CD4-positive, CD25-positive, alpha-beta regulatory T cell (primary cell): ENCODE measurements at places on chromosomes 2 and 18. TPM values are rescaled to one million over a fixed set of nuclear protein-coding genes. Genes with fewer than 3 reads are reported as not detected.

DNA sequence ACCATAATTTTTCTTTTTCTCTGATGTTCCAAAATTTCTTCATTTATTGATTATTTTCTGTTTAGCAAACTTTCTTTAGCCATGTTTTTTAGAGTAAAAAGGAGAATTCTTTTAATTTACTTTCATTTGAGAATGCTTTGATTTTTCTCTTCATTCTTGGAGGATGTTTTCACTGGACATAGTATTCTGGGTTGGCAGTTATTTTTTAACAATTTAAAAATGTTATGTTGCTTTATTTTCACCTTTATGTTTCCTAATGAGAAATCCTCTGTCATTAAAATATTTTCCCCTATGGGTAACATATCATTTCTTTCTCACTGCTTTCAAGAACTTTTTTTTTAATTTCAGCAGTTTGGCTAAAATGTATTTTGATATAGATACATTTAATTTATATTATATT is 631.4 kb upstream of the CDH2 start:
- no peak overlapping the region for H3K27ac ChIP-seq
- no peaks in the 10 kb centered on the region for H3K36me3 ChIP-seq
- H3K4me1 ChIP-seq: no peaks in the 10 kb centered on the region
- no peaks in the 10 kb centered on the region for H3K27me3 ChIP-seq

DNA sequence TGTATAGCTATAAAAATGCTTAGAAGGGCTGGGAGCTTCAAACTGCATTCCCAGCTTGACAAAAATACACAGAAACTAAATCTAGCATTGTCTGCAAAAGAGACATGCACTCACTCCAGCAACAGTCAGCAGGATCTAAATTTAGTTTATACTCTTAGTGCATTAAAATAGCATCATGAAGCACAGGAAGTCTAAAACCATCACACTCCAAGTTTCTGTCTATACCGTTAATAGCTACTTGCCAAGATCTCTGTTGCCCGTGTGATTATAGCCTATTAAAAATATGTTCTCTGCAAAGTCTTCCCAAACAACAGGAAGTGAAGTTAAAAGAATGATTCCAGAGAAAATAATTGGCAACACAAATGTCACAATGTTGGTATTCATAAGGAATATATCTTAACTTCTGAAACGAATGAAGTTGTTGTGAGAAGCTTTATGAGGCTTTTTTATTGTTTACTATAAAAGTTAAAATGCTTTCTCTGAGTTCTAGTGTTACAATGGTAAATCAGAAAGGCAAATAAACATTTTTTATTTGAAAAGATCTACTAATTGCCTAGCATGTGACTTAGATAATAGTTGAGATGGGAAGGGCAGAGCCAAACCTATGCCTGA is 184.2 kb downstream of the ZNF385B start:
- H3K4me1 ChIP-seq: no peaks in the 10 kb centered on the region
- no peaks in the 10 kb centered on the region for H3K27me3 ChIP-seq
- no peaks in the 10 kb centered on the region for H3K36me3 ChIP-seq
- DNase-seq: no peak
- no peak overlapping the region for H3K27ac ChIP-seq

- peak overlapping the region; percentile 5 for H3K27ac ChIP-seq
- peak overlapping the region; percentile 79 for H3K4me3 ChIP-seq
- peak; percentile 42 for DNase-seq
- no peaks in the 10 kb centered on the region for H3K27me3 ChIP-seq
- H3K36me3 ChIP-seq: no peaks in the 10 kb centered on the region
- H3K4me1 ChIP-seq: peaks cover 13% of the 10 kb centered on the region
Observed at GRCh38 chr2:131682122-131682944, 154.6 kb downstream of the CCDC74A start.

DNA sequence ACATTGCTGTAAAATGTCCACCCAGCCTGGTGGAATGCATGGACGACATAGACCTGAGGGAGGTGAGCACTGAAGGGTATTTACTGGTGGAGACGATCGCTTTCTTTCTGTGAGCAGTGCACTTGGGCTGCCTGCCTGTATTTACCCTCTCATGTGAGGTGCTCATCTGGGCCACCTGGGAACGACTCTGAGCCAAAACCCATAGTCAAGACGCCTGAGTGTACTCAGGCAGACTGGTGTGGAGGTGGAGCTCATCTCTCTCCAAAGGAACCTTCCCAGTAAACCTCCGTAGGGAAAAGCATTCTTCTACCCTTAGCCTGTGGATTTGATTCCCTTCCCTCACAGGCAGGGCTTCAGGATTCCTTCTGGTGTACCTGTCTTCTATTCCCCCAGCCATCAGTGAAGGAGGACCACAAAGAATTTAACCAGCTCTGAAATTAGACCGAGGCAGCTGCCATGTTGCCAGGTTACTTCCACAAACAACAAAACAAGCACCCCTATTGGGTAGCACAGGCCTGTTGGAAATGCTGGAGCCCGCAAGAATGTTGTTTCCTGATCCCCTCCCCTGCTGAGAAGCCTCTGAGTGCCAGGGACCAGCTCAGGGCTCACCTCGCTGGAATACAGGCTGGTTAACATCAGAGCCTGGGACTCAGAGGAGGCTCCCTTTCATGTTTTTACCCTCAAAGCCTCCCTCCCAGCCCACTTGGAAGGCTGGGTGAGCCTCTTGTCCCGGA is 47.5 kb upstream of the TXNDC2 start:
- H3K36me3 ChIP-seq: no peaks in the 10 kb centered on the region
- DNase-seq: no peak
- no peak overlapping the region for H3K27ac ChIP-seq
- H3K4me1 ChIP-seq: no peaks in the 10 kb centered on the region
- H3K27me3 ChIP-seq: no peaks in the 10 kb centered on the region

DNA sequence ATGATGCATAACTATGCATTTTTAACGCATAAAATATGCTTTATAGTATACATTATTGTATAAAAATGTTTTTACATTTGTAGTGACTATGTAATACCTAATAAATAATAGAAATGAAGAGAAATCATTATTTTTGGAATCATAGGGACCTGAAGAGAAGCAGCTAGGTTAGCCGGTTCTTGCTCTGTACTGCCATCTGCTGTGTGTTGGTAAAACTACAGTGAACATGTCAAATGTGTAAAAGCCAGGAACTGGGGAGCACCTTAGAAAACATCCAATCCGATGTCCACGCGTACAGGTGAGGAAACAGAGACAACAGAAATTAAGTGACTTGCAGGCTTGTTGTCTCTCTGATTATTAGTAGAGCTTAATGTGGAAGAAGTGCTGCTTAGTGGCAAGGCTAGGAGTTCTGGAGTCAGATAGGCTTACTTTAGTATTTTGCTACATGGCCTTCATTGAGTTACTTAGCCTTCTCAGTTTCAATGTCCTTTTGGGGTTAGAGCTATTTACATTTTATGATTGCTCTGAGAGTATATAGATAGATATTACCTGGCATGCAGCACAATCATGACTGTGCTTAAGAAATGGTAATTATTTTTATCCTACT is 386.5 kb downstream of the DLGAP1 start:
- H3K27me3 ChIP-seq: no peaks in the 10 kb centered on the region
- no peaks in the 10 kb centered on the region for H3K4me1 ChIP-seq
- H3K4me3 ChIP-seq: no peak overlapping the region
- peak; percentile 17 for DNase-seq
- no peaks in the 10 kb centered on the region for H3K36me3 ChIP-seq
- H3K27ac ChIP-seq: no peak overlapping the region

GRCh38 chr2:71043531-71044407 is 24.7 kb upstream of the NAGK start:
- no peaks in the 10 kb centered on the region for H3K4me1 ChIP-seq
- no peak overlapping the region for H3K27ac ChIP-seq
- no peaks in the 10 kb centered on the region for H3K27me3 ChIP-seq
- no peaks in the 10 kb centered on the region for H3K36me3 ChIP-seq

Gene KLHL14
- total RNA-seq: not detected

Gene AQP12A
- not detected for total RNA-seq

Gene HOXD8
- total RNA-seq: not detected

Gene ZNF396
- total RNA-seq: not detected

Gene MGAT5
- total RNA-seq: 68.8 TPM

Gene C2orf42
- 21.0 TPM for total RNA-seq

Gene HMSD
- total RNA-seq: not detected
